Stimulated activated CD4-positive, alpha-beta T cell treated with anti-CD3 and anti-CD28 coated beads, Interleukin-1b, Interleukin-23, amount 100 ng/mL, for 1 hour (primary cell): ENCODE measurements at places on chromosomes 3 and 15.

DNA sequence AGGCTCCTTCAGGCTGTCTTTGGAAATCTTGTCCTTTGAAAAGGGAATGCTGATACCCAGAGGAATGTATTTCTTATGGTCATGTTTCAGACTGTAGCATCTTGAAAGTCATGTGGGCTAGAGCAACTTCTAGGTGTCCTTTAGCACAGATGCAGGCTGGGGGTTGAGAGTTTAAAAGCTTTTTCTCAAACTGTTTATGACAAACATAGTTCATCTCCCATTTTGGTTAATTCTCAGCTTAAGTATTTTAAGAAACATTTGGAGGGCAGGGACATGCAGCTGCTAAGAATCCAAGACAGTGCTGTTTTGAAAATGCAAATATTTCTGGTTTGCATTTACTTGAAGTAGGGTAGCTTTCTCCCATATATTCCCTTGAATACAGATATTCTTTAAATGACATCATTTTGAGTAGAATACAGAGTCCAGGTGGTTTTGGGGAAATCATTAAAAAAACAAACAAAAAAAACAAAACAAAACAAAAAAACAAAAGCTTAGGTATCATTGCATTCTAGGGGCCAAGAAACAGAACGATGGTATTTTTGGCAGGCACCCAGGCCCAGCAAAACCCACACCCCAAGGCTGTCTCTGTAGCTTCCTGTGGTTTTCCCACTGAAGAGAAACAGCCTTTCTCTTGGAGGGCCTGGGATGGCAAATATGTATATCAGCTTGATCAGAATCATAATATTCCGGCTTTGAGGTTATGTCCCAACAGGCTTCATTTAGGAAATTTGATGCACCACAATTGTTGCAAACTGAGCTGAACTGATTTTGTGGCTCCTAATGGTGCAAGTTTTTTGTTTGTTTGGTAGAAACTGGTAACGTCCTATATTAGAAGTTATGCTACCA is 120.0 kb downstream of the ATG7 start:
- DNase-seq: no peak

DNA sequence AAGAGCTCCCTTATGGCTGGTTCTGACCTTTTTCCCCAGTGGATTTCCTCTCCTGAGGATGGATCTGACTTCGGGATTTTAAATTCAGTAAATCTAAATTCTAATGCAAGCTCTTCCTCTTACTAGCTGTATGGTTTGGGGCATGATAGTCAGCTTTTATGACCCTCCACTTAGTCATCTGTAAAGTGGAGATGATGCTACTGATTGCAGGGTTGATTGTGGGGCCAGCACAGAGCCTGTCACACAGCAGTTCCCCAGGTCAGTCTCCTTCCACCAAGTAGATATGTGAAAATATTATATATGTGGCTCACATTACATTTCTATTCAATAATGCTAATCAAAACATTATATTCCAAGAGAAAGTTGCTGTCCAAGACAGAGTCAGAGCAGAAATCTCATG is 141.3 kb upstream of the UBE2E1 start:
- no peak for DNase-seq

- DNase-seq: no peak
These were observed 61.5 kb upstream of the MEF2A start for GRCh38 chr15:99504071-99504822.

GRCh38 chr3:197592361-197593045 is 36.7 kb upstream of the BDH1 start:
- no peak for DNase-seq

- DNase-seq: no peak
These were observed 14.5 kb downstream of the SEMA3G start for GRCh38 chr3:52430416-52430810.

- DNase-seq: no peak
These were observed 37.7 kb downstream of the CCR4 start for GRCh38 chr3:32989171-32989570.
